CD4-positive, alpha-beta memory T cell (primary cell): ENCODE measurements at places on chromosomes 6 and 20. TPM values are rescaled to one million over a fixed set of nuclear protein-coding genes. Genes with fewer than 3 reads are reported as not detected.

DNA sequence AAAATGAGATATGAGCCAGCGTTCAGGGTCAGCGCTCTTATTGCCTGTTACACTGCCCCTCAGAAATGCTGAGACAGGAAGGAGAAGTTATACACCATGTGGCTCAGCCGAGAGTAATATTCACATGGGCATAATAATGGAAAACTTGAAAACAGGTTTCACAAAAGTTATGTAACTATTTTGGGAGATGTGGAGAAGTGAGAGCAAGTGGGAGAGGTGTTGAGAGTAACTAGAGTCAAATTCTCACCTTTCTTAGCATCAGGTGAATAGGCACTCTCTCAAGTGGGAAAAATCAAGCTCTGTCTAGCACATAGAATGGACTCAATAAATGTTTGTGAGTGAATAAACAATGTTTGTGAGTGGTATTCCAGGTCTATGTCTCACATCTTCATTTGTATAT, 94.5 kb downstream of the TBX18 start:
- DNase-seq: no peak

GRCh38 chr6:107730683-107731314, 93.3 kb downstream of the SCML4 start:
- DNase-seq: no peak

DNA sequence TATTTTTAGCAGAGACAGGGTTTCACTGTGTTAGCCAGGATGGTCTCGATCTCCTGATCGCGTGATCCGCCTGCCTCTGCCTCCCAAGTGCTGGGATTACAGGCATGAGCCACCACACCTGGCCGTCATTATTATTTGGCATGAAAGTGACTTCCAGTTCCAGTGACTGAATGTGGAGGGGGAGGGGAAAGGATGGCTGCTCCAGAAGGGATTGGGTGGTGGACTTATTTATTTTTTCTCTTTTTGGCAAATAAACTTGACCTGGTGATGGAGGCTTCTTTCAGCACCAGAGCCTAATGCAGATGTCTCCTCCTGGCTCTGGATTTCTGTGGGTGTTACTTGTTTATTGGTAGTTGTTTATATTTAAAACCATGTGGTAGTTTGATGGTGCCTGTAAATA, 16.9 kb upstream of the SLC22A23 start:
- DNase-seq: no peak

The GSTA3 gene
- total RNA-seq: not detected

DNA sequence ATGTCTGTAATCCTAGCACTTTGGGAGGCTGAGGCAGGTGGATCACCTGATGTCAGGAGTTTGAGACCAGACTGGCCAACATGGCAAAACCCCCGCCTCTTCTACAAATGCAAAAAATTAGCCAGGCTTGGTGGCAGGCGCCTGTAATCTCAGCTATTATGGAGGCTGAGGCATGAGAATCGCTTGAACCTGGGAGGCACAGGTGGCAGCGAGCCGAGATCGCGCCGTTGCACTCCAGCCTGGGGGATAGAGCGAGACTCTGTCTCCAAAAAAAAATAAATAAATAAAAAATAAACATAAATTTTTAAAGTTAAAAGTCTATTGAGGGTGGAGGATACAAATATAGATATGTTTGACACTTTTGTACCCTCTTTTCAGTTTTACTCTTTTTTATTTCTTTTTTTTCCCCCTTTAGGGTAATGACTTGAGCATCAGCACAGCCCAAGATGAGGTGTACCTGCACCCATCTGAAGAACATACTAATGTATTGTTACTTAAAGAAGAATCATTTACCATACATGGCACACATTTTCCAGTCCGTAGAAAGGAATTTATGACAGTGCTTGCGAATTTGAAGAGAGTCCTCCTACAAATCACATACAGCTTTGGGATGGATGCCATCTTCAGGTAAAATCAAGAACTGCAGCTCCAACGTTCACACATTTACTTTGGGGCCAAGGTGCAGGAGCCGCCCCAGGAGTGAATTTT, 368.9 kb downstream of the LAMA2 start:
- peak; percentile 46 for DNase-seq

GRCh38 chr6:46964716-46965519, 43.2 kb upstream of the ADGRF5 start:
- no peak for DNase-seq

The SUPT3H gene
- total RNA-seq: 11.8 TPM

DNA sequence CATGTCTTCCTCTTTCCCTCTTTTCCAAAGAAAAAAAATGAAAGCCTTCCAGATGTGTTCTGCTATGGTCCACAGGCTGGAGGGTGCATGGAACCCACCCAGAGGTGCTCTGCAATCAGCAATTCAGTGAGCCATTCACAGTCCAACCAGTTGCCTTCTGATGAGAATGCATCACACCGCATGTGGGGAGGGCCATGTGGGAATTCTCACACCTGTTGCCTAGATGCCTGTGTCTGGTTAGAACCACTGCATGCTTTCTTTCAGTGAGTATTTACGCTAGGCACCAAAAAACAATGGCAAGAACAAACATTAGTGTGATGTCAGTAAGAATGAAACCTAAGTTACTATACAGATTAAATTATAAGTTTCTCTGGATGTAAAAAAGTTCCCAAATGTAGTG, 311.6 kb upstream of the CDYL start:
- no peak for DNase-seq

The ENPP4 gene
- 11.1 TPM for total RNA-seq

- DNase-seq: no peak
Observed at GRCh38 chr6:112232845-112233256, 21.5 kb downstream of the LAMA4 start.

DNA sequence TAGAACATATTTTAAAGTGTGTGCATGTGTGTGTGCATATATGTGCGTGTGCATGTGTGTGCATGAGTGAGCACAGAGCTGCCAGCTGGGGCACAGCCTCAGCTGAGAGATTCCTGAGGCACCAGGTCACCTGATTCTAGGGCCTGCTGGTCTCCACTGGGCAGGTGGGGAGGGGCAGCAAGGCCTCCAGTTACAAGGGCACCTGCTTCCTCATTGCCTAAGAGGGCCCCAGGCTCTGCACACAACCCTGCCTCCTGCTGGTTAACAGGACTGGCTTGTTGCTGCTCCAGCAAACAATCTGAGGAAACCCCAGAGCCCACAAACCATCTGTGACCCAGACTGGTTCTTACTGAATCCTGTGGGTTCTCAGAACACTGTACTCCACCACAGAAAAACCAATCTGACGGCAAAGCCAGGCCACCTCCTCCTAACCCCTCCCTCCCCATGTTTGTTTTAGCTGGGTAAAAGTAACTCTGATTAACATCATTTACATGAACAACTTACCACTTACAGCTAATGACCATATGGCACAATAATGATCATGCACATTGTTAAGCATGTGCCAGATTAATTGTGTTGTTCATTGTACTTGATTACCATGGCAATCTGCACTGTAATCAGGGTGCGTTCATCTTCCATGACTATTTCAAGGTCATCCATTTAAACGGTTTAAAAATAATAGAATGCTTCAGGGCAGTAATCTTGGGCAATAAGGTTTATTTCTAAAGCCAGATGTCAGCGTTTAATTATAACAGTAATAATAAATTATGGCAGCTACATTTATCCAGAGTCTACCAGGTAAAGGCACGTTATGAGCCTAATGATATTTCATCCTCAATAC, 23.1 kb upstream of the UBE2J1 start:
- peak; percentile 90 for DNase-seq

DNA sequence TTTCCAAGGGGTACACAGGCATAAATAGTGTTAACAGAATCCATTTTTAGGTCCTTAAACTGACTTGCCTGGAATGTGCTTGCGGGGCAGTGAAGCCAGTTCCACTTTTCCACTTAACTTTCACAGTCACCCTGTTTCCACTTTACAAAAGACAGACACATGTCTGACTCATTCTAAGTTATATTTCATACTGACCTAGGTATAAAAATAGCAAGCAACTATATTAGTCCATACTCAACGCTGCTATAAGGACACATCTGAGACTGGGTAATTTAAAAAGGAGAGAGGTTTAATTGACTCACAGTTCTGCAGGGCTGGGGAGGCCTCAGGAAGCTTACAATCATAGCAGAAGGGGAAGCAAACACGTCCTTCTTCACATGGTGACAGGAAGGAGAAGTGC, 88.2 kb downstream of the MTFR2 start:
- no peak for DNase-seq

The TMEM244 gene
- total RNA-seq: 0.87 TPM

DNA sequence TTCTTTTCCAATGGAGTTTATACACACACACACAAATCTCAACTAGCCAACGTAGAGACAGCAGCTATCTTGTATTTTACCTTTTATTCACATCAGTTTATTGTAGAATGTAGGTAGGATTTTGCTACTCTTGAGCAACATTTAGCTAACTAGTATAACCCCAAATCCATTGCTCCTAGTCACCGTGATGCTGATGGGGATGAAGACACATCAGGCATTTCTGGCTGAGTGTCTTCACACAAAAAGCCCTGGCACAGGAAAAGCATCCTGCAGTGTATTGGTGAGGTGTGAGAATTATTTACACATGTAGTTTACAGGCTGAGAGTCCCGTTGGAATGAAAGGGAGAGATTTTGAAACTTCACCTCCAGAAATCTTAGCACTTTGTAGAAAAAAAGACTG, 65.9 kb upstream of the FBXL4 start:
- no peak for DNase-seq

DNA sequence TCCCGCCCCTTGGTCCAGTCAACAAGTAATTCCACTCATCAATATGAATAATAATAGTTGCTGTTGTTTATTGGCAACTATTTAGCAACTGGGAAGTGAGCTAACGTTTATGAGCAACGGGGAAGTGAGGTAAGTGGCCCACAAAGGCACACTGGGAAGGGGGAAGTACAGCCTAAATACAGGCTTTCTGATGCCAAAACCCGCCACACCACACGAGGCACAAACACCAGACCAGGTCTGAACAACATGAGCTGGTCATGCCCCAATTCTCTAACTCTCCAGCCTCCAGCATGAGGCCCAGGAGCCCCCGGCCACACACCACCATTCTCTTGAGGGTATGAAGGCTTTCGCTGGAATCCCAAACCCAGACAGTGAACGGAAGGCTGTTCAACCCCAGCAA, 50.8 kb downstream of the PREX1 start:
- DNase-seq: no peak
